NCI-H524 treated with DMSO at 0.1 percent for 48 hours (cell line): ENCODE measurements at places on chromosomes 4 and X.

DNA sequence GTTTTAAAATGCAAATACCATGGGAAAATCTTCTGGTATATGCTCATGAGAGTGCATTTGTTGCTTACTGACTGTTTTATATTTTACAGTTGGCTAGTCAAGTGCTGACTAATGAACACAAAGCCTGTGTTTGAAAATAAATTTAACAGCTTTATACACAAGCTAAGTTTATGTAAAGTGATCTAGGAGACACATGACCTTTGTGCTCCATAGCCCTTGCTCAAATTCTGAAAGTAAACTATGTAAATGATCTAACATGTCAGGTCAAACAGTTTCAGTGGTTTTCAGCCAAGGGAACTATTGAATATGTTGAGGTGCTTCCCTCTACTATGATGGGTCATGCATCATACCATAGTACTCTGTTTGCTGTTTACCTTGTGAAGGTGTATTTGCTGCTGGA is 36.7 kb downstream of the DIAPH2 start:
- DNase-seq, result no peak

- peak; percentile 89 for DNase-seq
Observed at GRCh38 chrX:15350329-15350996, 15.1 kb upstream of the PIGA start.

DNA sequence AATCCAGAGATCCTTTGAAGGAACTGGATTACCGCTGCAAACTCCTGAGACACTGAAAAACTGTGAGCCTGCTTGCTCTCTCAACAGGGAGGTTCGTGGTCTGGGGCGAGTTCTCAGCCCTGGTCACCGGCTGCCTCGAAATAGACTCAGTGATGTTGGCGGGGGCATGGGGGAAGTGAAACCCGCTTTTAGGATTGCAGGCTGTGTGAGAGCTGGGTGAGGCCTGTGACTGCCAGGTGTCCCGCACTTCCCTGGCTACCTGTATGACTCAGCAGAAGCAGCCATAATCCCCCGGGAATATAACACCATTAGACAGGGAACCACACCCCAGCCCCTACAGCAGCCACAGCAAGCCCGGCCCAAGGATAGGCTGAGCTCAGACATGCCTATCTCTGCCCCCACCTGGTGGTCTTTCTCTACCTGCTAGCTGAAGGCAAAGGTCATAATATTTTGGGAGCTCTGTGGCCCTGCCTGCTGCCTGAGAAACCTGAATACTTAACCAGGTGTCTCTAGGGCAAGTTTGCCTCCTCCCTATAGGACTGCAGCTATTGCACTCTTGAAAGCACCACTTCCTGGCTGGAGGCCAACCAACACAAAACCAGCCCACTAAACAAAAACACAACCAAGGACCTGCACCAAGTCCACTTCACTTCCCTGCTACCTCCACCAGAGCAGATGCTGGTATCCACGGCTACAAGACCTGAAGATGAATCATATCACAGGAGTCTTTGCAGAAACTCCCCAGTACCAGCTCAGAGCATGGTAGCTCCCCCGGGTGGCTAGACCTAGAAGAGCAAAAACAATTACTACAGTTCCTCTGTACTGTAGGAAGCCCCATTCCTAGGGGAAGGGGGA is 202.0 kb downstream of the RRAGB start:
- no peak for DNase-seq

GRCh38 chr4:56414135-56414670 is 21.2 kb downstream of the PPAT start:
- no peak for DNase-seq

DNA sequence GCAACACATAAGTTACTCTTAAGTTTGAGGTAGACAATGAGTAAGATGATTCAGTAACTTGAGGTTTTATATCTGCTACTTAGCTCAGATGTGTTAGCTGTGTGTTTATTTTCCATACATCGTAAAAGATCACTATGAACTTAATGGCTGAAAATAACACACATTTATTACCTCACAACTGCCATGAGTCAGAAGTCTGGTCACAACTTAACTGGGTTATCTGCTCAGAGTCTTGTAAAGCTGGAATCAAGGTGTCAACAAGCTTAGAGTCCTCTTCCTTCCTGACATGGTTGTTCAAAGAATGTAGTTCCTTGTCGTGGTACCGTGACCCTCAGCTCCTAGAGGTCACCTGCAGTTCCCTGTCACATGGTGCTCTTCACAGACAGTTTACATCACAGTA is 204.9 kb upstream of the MAGEB2 start:
- DNase-seq, result no peak

GRCh38 chr4:128810871-128811570 is 1.5 kb downstream of the JADE1 start:
- peak; percentile 50 for DNase-seq

GRCh38 chr4:44801384-44801783 is 75.0 kb upstream of the GNPDA2 start:
- DNase-seq, result no peak

DNA sequence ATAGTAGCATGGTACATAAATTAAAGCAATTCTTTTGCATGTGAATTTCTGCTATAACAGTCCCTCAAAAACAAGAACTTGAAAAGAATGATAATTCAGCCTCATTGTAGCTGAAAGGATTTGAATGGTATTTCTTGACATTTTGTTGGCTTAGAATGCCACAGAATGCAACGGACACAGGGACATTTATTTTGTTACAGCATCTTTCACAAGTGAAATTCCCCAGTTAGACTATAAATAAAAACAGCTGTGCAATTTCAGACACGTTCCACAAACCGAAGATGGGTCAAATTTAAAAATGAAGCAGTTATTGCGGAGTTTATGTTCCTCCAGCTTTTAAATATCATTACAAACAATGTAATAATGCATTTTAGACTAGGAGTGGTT is 82.8 kb upstream of the AMELX start:
- no peak for DNase-seq

GRCh38 chr4:7124689-7125442 is 57.0 kb upstream of the GRPEL1 start:
- no peak for DNase-seq

GRCh38 chr4:15143551-15143950 is 141.3 kb downstream of the CPEB2 start:
- no peak for DNase-seq

DNA sequence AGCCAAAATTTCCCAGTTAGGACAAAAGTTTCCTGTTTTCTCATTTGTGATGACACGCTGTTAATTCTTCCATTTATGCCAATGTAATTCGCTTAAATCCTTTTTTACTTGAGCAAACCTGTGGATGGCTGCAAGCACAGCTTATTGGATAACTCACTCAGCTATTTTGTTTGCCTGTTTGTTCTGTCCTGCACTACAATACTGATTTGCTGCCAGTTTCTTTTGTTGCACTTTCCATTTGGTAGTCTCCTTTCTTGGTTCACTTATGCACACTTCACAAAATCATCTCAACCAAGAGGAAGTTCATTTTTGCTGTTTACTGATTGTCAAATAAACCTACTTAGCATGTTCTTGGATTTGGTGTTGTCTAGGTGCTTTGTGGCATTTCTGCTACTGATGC is 40.3 kb downstream of the MFAP3L start:
- no peak for DNase-seq

GRCh38 chrX:120575379-120576114 is 14.8 kb upstream of the CUL4B start:
- DNase-seq, result no peak

DNA sequence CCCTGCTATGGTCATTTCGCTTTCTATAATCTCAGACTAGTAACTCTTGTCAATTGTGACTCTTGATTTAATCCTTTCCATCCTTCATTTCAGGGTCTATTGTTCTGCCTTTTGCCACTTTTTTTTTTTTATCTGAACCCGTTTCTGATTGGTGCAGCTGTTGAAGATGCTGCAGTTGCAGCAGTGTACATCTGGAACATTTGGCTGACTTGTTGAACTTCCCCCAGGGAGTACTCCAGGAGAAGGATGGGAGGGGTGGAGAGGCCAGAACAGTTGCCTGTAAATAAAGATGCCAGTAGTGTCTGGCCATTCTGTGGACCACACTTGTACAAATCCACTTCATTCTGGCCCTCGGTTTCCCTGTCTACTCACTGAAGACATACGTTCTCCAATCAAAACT is 1.0 kb upstream of the EDA start:
- peak; percentile 64 for DNase-seq

GRCh38 chr4:48815483-48815882 is 15.4 kb upstream of the OCIAD1 start:
- DNase-seq, result no peak

DNA sequence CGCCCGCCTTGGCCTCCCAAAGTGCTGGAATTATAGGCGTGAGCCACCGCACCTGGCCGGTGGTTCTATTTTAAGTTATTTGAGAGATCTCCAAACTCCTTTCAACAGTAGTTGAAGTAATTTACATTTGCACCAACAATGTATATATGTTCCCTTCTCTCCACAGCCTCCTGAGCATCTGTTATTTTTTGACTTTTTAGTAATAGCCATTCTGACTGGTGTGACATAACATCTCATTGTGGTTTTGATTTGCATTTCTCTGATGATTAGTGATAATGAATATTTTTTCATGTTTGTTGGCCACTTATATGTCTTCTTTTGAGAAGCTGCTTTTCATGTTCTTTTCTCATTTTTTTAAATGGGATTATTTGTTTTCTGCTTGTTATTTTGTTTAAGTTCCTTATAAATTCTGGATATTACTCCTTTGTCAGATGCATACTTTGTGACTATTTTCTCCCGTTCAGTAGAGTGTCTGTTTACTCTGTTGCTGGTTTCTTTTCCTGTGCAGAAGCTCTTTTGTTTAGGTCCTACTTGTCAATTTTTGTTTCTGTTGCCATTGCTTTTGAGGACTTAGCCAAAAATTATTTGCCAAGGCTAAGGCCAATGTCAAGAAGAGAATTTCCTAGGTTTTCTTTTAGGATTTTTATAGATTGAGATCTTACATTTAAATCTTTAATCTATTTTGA is 213.2 kb downstream of the ARHGAP24 start:
- DNase-seq, result no peak
